ENCODE measurements at places on chromosomes 7 and 10.

- peak; percentile 10 for DNase-seq
Observed at GRCh38 chr7:139393621-139394211, 34.0 kb downstream of the LUC7L2 start.

- DNase-seq, result peak; percentile 23
Observed at GRCh38 chr7:127873715-127874636, 157.3 kb downstream of the LRRC4 start.

DNA sequence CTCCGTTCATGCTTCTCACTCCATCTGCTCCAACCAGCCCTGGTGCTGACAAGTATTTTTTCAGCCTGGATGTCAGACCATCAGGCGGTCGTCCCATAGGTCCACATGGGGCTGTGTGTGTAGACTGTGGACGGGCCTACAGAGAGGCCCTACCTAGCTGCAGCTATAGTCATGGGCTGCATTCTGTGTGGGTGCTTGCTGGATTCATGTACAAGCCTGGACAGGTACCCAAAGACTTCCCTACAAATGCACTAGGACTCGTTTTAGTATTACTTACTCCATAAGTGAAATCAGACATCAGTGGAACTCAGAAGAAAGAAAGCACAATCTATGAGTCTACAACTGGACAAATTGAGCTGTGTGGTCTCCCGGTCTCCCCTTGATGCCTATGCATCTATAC is 146.8 kb downstream of the PKD1L1 start:
- DNase-seq, result no peak

DNA sequence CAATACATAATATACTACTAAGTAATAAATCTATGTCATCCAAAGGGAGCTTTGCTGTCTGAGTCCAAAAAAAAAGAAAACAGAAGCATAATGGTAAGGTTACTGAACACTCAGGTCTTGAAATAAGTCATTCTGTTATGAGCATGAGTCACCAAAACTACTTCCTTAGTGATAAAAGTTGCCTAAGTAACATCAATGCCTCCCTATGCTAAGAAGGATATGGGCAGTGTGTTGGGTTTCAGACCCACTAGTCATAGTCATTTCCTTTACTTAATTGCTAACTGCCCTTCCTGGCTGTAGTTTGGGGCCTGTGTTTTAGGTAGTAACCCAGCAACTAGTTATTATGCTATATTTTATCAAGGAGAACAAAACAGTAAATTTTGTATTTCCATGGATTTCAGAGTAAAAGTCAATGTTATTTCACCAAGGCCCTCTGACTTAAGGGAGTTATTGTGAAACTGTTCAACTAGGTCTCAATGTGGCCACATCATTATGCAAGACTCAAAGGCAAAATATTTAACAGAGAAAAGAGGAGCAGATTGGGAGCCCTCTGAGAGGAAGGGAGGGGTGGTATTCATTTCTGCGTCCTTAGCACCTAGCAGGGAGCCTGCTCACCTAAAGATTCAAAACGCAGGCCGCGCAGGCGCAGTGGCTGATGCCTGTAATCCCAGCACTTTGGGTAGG is 11.7 kb upstream of the VIM start:
- DNase-seq, result peak; percentile 94

GRCh38 chr7:117916309-117916708 is 43.1 kb upstream of the CTTNBP2 start:
- no peak for DNase-seq

DNA sequence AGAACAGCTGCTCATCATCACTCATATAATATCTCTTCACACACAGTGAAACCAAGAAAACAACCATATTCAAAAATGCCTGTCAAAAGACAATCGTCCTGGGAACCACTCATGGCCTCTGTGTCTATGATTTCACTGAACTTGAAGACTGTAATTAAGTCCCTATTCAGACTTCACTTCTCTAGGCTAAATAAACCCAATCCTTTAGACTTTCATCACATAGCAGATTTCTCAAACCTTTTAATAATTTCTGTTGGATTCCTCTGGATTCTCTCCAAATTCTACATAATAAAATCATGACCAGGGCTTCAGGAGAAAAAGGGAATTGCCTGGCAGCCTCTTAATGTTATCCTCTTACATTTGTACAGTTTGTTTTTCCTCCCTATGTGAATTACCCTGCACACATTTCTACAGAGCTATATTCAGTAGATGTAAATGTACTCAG is 201.1 kb downstream of the LRRN3 start:
- DNase-seq, result no peak

- DNase-seq, result no peak
Observed at GRCh38 chr10:63646491-63646890, 125.3 kb downstream of the REEP3 start.

- no peak for DNase-seq
Observed at GRCh38 chr10:113650172-113650571, 13.7 kb downstream of the NRAP start.

GRCh38 chr7:81488210-81488609 is 281.6 kb downstream of the HGF start:
- no peak for DNase-seq

GRCh38 chr10:90785782-90786181 is 72.1 kb downstream of the HTR7 start:
- no peak for DNase-seq

GRCh38 chr7:13044309-13044708 is 356.9 kb downstream of the ARL4A start:
- no peak for DNase-seq

GRCh38 chr7:109963741-109964140 is 1127.2 kb upstream of the LRRN3 start:
- no peak for DNase-seq

GRCh38 chr7:143394068-143394467 is 12.9 kb downstream of the ZYX start:
- DNase-seq, result no peak

GRCh38 chr7:29337546-29338116 is 143.1 kb downstream of the CHN2 start:
- peak; percentile 25 for DNase-seq

GRCh38 chr10:20117471-20117870 is 301.2 kb downstream of the PLXDC2 start:
- DNase-seq, result no peak

- no peak for DNase-seq
Observed at GRCh38 chr7:98317366-98318040, 36.0 kb downstream of the BRI3 start.

- DNase-seq, result no peak
Observed at GRCh38 chr10:35890676-35891495, 248.8 kb upstream of the FZD8 start.

DNA sequence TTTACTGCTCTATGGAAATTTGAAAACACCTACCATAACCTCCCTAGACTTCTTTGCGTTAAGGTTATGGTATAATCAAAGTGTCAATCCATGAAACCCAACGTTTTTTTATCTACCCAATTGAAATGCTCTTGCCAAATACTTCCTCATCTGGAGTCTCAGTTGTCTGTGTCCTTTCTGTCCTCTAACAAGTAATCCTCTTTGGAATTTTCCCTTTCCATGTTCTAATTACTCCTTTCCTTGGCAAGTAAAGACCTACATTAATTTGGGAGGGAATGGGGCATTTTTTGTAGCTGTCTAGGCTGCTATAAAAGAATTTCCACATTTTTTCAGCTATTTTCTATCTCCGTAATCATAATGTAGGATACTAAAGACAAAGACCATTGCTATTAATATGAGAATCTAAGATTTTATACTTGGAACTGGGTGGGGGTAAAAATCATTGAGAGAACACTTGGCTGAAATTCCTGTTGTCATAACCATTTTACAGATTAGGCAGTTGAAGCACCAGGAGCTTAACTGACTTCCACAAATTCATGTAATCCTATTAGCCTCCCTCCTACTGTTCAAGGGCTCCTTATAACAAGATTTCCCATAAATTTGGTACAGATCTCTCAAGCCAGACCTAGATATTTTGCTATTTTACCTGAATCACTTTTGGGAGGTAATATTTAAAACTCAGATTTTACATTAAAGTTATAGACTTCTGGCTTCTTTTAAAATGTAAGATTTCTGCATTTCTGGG is 1307.6 kb downstream of the XPNPEP1 start:
- DNase-seq, result no peak

DNA sequence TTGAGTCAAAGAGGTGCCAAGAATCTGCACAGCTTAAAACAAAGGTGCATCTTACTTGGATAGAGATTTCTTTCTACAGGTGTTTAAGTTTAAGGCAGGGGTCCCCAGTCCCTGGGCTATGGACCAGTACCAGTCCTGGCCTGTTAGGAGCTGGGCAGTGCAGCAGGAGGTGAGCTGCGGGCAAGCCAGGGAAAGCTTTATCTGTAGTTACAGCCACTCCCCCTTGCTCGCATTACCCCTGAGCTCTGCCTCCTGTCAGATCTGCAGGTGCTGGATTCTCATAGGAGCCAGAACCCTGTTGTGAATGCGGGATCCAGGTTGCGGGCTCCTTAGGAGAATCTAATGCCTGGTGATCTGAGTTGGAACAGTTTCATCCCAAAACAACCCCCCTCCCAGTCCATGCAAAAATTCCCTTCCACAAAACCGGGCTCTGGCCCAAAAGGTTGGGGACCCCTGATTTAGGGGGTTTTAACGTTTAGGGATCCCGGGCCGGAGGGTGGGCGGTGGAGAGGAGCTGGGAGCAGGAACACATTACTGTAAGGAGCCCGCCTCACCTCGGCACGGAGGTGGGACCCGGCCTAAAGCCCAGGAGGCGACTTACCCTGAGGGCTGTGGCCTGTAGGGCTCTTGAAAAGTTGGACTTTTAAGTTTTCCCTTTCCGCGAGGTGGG is 60.2 kb downstream of the ZNF467 start:
- no peak for DNase-seq

DNA sequence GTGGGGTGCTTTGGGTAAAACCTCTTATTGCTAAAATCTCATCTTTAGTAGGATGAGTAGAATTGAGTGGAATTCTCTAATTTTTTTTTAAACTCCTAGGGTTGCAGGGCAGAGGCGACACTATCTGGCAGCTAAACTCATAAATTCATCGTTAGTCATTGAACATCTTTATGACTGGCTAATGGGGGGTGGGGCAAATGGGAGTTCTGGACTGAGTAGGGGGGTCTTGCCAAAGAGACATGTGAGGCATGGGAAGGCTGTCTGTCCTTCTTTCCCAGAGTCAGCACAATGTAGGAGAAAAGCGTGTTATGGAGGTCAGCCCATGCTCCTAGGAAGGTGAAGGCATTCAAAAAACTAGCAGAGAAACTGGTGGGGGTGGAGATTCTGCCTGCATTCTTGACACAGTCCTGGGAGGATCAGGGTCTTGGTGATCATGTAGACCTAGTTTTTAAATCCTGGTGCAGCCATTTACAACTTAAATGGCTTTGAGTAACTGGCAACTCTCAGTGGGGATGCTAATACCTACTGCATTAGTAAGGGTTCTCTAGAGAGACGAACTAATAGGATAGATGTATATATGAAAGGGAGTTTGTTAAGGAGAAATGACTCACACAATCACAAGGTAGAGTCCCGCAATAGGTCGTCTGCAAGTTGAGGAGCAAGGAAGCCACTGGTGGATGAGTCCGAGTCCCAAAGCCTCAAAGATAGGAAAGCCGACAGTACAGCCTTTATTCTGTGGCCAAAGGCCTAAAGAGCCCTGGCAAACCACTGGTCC is 47.7 kb downstream of the EMX2 start:
- no peak for DNase-seq

DNA sequence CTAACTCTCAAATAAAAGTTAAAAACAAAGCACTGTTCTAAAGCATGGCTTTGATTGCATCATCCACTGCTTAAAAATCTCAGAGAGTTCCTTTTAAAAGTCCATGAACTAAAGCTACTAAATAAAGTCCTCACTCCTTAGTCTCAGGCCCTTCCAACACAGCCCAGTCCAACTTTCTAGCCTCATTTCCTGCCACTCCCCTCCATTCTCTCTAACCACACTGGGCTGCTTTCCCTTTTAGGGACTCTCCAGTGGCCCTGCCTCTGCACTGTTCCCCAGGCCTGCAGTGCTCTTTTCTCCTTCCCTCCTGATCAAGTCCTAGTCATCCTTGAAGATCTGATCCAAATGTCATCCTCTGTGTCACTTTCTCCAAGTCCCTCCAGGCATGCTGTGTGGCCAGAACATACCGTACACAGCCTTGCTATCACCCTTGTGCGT is 56.9 kb upstream of the PPP1R3C start:
- DNase-seq, result no peak

DNA sequence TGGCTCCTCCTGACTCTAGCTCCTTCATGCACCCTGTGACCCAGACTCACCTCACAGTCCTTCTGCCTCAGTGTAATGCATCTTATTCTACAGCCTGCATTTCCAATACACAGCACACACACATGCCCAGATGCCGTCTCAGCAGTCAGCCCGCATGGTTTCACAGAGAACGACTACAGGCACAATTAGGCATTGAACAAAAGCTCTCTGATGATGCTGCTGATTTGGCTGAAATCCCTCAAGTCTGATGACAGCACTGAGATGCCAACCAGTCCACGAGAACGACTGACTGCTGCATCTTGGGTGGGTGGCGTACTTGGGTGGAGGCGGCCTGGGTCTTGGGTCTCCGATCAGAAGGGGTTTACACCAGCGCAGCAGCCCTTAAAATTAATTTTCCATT is 200.4 kb downstream of the TAX1BP1 start:
- no peak for DNase-seq

DNA sequence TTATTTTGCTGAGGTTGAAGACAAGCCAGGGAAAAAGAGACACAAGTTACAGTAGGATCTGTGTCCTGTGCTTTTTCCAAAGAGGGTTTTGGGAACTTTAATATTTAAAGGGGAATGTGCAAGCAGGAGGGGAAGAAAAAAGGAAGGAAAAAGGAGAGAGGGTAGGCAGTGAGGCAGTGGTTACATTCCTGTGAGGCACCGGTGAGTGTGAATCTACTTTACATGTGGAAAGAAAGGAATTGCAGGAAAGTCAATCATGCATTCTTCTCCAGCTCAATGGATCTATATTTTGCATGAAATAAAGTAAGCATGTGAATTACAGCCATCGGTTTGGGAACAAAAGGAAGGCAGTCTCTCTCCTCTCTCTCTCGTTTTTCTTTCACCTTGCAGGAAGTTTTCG is 12.6 kb upstream of the DYNC2I1 start:
- DNase-seq, result no peak

GRCh38 chr10:44961230-44961571 is 1.6 kb downstream of the RASSF4 start:
- DNase-seq, result no peak

- DNase-seq, result no peak
Observed at GRCh38 chr7:140675726-140676125, 3.0 kb downstream of the ADCK2 start.

DNA sequence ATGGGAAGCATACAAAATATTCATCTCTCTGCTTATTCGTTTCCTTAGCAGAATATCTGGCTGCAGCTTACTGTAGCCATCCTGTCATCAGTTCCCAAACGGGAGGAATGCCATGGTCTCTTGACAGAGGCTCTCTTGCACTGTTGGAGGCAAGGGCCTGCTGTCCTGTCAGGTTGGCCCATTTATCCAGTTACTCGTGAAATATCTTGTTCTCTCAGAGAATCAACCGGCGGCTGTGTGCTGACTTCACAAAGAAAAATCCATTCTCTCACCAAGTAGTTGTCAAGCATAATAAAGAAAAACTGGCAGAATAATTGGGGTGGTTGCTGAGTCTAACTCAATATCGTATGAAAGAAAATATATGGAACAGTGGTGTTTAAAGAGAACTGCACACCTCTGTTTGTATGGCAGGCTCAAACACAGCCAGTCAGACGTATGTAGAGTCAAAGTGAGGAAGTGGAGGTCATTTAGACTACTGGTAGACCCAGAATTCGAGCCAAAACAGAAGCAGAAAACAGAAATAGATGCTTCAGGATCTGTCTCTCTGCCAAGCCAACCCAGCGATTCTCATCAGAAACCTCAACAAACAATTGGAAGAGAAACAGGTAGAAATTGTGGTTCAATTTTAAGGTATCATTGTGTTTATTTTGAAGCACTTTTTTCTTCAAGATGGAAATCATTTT is 349.2 kb upstream of the PRKCQ start:
- no peak for DNase-seq

- no peak for DNase-seq
Observed at GRCh38 chr10:79106256-79107050, 37.7 kb downstream of the ZMIZ1 start.

- DNase-seq, result peak; percentile 39
Observed at GRCh38 chr10:28291881-28292297, 11.0 kb downstream of the MPP7 start.
